ENCODE measurements at places on chromosomes 1 and 21.
A peak's percentile ranks its signal among the peaks of the same experiment; 100 is the strongest.

DNA sequence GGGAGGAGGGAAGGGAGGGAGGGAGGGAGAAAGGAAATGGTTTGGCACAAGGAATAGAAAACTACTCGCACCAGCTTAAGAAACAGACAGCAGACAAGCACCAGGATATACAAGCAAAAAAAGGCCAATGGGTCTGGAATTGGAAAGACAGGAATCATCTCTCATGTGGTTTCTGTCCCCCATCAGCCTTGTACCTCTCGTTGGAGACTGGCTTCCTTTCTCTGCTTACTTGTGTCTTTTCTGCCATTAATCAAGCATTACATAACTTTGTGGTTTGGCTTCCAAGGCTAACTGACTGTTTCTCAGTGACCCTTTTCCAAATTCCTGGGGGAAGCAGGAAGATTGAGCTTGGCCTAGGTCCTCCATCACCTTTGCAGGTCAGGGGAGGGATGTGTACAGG lies 11.8 kb upstream of the RALGPS2 start:
- no peak for DNase-seq

DNA sequence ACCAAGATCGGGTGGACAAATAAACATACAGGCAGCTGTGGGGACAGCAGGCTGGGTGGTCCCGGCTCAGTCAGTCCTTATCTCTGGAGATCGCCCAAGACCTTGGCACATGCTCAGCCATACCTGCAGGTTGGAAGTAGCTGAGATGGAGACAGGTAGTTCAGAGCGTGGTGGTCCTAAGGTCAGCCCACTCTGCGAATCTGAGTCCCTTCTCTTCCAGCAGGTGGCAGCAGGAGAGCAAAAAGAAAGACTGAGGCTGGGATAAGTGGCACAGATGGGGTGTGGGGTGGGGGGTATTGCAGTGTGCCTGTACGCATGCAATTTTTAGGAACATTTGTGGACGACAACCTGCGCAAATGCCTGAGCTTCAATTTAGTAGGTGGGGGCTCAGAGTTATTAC lies 104.9 kb downstream of the TENT5C start:
- DNase-seq = no peak

- DNase-seq = no peak
Measured at GRCh38 chr1:94942171-94943128, 15.5 kb upstream of the CNN3 start.

DNA sequence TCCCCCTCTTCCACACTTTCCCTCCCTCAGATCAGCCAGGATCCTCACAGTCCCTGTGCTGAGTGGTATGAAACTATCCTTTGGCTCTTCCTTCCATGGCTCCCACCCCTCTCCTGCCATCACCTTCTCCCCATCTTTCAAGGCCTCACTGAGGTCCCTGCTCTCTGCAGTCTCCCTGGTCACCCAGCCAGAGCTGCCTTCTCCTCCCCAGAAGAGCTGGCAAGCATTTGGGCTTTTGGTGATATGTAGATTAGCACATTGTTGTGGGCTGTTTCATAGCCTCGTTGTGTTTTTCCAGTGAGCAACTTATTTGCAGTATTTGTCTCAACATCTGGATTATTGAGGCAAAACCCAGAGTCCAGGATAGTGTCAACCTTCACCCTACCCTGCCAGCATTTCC lies 2.2 kb downstream of the CSF1 start:
- no peak for DNase-seq

DNA sequence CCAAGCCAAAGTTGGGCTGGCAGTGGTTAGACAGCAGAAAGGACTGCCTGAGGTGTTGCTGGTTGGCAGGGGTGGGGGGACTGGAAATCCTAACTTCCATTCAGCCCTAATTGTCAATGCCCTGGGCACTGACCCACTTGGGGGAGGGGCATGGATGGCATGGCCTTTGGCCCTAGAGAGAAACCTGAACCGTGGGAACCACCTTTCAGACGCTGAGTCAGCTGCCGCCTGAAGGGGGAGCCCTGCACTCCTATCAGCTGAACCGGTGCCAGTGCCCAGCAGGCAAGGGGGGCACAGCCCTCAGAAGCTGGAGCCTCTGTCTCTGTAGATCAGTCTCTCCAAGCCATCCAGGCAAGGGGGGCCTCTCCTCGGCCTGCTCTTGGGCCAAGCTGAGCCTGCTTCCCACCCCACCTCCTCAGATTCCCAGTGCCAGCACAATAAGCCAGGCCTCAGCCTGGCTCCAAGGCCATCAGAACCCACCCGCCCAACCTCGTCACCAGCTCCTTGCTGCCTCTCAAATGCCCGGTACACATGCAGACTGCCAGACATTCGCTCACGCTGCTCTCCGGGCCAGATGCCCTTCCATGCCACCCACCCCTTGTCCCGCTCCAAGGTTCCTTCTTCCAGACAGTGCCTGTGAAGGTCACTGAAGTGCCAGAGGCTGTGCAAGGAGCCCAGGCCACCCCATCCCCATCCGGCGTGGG lies 11.6 kb downstream of the TINAGL1 start:
- peak; percentile 71 for DNase-seq

GRCh38 chr21:14787312-14787711 lies 241.2 kb upstream of the SAMSN1 start:
- DNase-seq = no peak

DNA sequence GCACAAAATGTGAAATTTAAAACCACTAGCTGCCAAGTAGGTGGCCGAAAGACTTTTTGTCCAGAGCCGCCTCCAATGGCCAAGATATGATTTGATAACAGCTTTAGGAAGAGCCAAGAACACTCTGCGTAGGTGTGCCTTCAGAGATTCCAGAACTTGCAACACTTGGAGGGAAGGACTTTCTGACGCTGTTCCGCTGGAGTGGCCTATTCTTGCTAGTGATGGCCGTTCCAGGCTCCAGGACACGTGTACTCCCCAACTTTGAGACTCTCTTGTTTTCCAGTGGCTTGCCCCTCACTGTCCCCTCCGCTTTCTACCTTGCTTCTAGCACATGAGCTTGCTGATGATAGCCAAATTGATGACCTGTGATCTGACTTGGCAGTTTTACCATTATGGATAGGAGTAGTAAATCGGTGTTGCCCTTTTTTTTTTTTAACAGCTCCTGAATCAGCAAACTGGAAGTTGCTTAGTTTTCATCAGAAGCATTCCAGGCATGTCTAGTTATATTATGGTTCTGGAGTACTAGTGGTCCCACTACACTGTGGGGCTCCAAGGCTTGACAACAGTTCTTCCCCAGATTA lies 1.0 kb downstream of the PRDX6 start:
- DNase-seq = peak; percentile 30

GRCh38 chr1:15538771-15539170 lies 12.1 kb downstream of the DNAJC16 start:
- no peak for DNase-seq

DNA sequence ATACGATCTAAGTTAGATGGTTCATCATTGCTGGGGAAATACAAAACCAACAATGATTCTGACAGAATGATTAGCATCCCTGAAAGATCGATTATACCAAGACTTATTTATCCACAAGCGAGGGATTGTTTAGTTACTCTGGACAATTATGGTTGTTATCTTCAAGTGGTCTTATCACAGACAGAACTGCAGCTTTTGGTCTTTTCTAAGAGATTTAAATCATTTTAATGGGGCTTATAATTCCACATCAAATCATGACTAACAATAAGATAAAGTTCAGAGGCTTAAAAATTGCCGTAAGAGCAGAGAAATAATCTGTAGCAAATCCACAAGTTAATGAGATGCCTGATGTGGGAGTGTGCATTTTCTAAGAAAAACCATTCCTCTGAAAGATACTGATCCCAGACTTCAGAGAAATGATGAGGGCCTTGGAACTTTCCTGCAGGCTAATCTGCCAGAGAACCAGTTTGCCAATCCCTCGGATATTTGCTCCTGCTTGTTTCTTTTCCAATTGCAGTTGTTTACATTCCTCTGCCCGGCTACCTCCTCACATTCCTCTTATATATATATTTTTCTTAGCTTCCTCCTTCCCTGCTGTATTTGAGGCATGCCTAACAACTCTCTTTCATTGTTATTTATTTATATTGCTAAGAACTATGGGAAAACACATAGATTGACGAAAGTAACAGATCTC lies 134.8 kb downstream of the BACH1 start:
- no peak for DNase-seq

DNA sequence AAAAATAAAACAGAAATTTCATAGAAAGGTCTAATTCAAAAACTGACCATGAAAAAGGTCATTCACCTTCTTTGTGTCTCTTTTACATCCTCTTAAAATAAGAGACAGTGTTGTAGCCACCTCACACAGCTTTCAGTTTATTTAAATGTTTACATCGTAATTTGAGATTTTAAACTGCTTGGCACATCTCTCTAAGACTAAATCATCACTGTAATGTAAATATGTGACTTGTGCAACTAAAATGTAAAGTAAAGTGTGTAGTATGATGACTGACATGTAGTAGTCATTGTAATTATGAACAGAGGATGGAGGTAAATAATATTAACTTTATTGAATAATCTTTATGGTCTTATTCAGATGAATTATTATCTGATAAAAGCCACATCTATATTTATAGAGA lies 283.9 kb downstream of the KCNT2 start:
- DNase-seq = no peak

GRCh38 chr1:176601348-176601747 lies 138.4 kb downstream of the PAPPA2 start:
- no peak for DNase-seq

GRCh38 chr1:111499026-111499785 lies 4.2 kb downstream of the ADORA3 start:
- no peak for DNase-seq

GRCh38 chr1:37606481-37607263 lies 10.9 kb upstream of the GNL2 start:
- no peak for DNase-seq

GRCh38 chr1:36776948-36777831 lies 257.1 kb downstream of the GRIK3 start:
- DNase-seq = no peak

GRCh38 chr1:157288996-157289395 lies 150.8 kb upstream of the ETV3 start:
- no peak for DNase-seq
